HAP-1 (cell line): ENCODE measurements at places on chromosomes 2 and 18.
A peak's percentile ranks its signal among the peaks of the same experiment; 100 is the strongest.

- no peak for DNase-seq
Observed at GRCh38 chr2:16404146-16404545, 261.5 kb downstream of the CYRIA start.

DNA sequence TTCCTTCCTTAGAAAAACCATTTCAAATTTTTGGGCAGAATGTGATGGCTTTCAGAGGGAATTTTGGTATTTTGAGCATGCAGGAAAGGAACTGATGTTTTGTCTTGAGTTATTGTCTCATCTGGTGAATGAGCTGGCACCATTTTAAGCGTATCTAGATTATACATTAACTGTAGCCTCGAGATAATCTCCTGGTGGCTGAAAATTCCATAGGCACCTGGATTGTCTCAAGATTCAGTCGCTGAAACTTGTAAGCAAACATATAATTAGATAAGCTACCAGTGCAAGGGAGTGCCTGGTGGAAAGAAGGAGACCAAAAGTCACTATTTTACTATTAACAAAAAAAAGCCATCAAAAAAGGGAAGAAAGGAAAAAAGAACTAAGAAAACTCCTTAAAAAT lies 687.8 kb upstream of the DDX18 start:
- no peak for DNase-seq

GRCh38 chr2:147327613-147328012 lies 517.2 kb upstream of the ACVR2A start:
- no peak for DNase-seq

GRCh38 chr18:21270453-21270852 lies 28.4 kb downstream of the GREB1L start:
- no peak for DNase-seq

DNA sequence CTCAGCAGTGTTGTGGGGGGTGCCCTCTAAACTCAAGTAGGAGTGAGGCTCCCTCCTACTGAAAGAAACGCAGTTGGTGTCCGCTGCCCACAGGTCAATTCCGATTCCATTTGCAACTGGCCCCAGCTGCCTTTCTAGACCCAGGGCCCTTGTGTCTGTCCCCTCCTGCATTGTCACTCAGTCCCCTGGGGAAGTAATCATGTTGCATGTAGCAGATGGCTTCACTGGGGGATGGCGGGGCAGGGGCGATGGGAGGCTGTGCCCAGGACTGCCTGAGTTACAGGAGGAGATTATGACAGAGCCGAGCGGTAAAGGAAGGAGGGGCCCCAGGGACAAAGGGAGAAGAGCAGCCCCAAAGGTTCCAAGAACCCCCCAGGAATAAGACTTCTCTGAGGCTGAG lies 62.5 kb upstream of the SH3RF3 start:
- no peak for DNase-seq

GRCh38 chr2:126645211-126645618 lies 10.7 kb upstream of the GYPC start:
- DNase-seq = no peak

GRCh38 chr2:191240871-191241270 lies 4.3 kb upstream of the MYO1B start:
- DNase-seq = no peak

DNA sequence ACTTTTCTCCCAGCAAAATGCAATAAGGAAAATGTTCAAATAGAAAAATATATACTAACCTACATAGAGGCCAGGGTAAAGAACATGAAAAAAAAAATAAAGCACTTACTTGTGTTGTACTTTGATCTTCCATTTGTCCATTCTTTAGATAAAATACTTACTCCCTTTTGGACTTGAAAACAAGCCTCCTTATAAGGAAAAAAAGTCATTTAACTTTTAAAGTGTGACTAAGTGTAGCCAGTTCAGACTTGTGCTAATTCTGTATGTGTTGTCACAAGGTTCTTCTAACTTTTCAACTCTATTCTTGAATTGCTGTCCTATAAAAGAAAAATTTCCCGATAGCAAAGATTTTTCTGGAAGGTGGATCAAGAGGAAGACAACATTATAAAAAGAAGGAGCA lies 23.2 kb downstream of the SLC40A1 start:
- DNase-seq = no peak

GRCh38 chr18:76970770-76971559 lies 148.6 kb downstream of the ZNF236 start:
- DNase-seq = no peak

- no peak for DNase-seq
Observed at GRCh38 chr2:1541819-1542475, 128.7 kb downstream of the TPO start.

DNA sequence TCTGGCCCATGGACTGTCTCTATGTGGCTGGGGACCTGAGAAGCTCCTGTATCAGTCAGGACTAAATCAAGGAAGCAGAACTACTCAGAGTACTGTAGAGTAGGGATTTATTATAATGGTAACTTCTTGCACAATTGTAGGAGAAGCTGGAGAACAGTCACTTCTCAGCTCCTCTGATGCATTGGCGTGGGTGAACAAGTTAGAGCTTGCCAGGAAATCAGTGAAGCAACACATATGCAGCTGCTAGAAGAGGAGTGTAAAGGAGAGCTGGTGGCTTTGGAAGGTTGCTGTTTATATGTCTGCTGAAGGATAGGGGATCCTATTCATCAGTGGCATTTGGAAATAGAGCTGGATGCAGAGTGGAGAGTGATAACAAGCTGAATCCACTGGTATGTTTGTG lies 215.5 kb upstream of the CWC22 start:
- DNase-seq = no peak

- DNase-seq = no peak
Observed at GRCh38 chr2:227707390-227707789, 10.4 kb downstream of the SLC19A3 start.

DNA sequence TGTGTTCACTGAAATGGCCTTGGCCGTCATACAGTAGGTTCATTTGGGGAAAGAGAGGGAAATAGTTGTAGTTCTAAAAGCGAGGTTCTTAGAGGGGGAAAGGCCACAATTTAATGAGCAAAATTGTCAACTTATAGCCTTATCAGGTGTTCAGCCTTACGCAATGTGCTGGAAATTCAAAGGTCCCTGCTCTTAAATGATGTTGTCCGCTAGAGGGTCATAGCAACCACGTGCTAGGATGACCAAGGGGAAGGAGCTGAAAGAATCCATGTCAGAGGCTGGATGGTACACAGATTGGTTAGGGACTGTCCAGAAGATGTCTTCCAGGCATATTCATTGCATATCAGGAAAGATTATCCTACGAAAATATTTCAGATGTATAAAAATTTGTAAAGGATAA lies 282.3 kb upstream of the MEX3C start:
- DNase-seq = no peak

DNA sequence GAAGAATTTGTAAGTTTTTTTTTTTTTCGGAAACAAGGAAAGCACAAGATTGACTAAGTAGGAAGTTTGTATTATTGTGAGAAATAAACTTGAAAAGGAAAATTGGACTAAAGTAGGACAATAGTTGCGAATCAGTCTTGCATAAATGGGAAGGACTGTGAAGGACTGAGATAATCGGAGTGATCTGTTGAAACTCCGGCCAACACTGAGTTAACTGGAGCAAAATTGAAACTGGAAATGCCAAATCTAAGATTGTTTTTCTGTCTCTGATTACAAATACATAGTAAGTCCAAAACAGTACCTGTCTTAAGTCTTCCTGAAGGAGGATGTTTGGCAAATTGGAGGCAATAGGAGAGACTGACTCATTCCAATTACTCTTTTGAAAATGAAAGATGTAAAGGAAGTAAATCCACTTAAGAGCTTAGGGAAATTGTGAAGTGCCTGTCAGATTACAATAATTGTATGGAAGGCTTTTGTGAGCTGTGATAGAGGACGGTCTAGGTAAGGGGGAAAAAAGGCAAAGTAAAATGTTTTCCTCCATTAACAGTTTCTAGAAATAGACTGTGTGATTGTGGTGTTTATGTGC lies 204.9 kb upstream of the CYRIA start:
- DNase-seq = peak; percentile 51

DNA sequence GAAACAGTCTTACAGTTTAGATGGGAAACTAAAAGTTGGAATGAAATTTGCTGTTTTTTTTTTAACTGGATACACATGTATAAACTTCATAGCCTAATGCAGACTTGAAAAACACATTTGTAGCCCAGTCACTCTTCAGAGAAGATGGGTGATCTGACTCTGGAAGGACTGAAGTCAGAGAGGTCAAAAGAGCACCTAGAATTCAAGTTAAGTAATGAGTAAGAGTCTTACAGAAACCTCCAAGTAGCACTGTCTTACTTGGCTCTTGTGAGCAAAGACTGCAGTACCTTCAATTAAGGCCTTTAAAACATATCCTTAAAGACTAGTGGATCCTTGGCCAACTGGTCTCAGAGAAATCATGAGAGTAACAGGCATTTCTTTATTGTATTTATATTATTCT lies 41.9 kb downstream of the TRAPPC8 start:
- DNase-seq = no peak

GRCh38 chr2:48543895-48544294 lies 13.9 kb downstream of the STON1 start:
- DNase-seq = no peak

- peak; percentile 77 for DNase-seq
Observed at GRCh38 chr2:88099798-88100488, 27.9 kb downstream of the FABP1 start.

GRCh38 chr2:127043367-127044164 lies 63.4 kb downstream of the BIN1 start:
- DNase-seq = no peak

DNA sequence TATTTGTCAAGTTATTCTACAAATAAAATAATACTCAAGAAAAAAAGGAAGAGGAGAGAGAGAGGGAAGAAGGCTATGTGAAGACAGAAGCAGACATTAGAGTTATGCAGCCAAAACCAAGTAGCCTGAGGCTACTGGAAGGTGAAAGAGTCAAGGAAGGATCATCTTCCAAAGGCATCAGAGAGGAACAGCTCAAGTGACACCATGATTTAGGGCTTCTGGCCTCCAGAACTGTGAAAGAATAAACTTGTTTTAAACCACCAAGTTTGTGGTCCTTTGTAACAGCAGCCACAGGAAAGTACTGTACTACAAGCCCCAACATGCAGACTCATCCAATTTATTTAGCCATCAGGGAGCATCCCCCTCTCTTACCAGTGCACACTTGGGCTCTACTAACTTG lies 788.5 kb upstream of the LRRTM1 start:
- DNase-seq = peak; percentile 23

GRCh38 chr18:470661-471501 lies 29.6 kb downstream of the COLEC12 start:
- no peak for DNase-seq
